ENCODE measurements at places on chromosomes 1 and 21.
A peak's percentile ranks its signal among the peaks of the same experiment; 100 is the strongest.

DNA sequence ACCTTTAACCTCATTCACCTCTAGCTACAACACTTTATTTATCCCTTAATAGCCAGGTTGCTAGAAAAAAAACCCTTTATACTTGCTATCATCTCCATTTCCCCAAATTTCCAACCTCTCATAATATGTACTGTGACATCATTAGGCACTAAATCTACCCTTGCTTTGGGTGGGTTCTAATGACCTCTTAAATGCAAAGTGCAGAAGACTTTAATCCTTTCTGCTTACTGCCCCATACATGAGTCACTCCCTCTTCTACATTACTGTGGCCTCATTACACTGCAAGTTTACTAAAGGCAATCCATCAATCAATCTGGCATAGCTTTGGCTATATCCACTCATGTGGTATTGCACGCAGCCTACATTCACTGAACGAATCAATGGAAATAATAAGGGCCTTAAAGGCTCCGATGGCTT is 353.3 kb downstream of the SMYD3 start:
- peak; percentile 87 for DNase-seq

- no peak for DNase-seq
Measured at GRCh38 chr1:205929496-205930194, 13.6 kb downstream of the SLC26A9 start.

DNA sequence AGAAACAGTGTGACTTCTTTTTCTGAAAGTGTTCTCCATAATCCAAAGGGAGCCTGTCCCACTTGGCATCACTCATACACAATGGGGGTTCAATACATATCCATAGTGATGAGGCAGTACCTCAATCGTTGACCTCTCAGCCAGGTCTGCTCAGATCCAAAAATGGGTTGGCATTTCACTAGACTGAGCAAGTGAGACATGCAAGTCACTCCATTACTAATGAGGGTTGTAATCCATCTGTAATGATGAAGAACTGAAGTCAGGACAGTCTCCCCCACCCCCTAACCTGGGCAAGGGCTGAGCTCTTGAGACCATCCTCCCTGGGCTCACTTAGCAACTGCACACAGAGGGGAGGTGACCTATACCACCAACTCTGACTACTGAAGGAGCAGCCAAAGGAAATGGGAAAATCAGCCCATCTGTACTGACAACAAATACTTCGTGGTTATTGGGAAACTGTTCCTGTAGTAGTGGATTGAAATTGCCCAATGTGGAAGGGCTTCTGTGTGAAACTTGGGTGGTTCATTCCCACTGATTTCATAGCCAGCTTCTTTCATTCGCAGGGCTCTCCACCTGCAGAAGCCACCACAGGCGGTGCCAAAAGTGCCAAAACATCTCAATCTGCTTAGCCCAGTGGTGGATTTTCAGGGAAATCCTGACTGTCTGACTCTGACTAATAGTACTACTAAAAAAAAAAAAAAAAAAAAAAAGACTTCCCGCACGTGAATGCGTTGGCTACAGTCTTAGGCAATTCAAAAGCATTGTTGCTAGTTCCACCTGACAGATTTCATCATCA is 5.0 kb downstream of the NGF start:
- peak; percentile 77 for DNase-seq

DNA sequence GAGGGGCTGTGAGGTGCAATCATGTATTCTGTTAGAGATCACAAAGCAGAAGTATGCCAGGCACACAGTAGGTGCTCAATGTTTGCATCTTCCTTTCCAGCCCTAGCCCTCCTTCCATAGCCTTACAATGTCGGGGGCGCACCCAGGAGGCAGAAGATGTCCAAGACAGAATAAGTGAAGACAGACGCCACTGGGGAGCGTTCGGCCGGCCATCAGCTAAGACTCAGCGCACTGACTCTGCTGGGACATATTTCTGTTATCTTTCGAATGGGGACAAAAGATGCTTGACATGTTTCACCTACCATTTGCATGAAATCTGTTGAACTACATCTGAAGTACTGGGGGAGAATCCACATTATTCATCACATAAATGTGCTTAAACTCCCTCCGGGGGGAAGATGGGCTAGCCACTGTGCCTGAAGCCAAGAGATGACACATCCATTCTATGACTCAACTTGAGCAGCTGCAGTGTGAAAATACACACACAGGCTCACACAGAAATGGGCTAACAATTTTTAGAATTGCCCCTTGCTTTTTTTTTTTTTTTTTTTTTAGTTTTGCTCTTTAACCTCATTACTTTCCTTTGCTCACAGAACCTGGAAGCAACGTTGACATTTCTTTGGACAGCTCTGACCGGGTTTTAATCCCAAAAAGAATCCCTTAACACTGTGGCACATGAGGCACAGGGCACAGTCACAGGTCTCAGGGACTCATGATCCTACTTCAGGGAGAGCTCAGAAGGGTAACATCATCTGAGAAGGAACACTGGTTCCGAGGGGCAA is 7.9 kb downstream of the TIAM1 start:
- peak; percentile 96 for DNase-seq

- DNase-seq, result no peak
Measured at GRCh38 chr1:186518822-186519381, 58.0 kb upstream of the PDC start.

- DNase-seq, result peak; percentile 21
Measured at GRCh38 chr1:185045814-185046492, 595 bp downstream of the RNF2 start.

GRCh38 chr1:87044840-87045239 is 130.4 kb downstream of the HS2ST1 start:
- no peak for DNase-seq

GRCh38 chr1:176557543-176558258 is 94.7 kb downstream of the PAPPA2 start:
- no peak for DNase-seq

DNA sequence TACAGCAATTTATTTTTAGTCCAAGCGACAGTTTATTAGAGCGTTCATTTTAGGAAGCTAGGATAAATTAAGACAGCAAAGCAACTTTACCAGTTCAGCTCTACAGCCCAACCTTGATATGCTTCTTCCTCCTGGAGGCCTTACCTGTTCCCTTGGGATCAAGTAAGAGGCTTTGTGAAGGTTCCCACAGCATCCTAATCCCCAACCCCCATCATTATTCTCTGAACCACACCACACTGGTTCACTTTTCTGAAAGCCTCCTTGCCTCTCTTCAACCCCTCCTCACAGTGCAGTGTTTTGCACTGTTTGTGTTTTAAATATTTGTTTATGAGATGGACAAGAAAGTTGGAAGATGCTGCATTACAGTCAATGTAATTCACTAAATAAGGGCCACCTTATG is 126.3 kb upstream of the CXADR start:
- DNase-seq, result no peak

DNA sequence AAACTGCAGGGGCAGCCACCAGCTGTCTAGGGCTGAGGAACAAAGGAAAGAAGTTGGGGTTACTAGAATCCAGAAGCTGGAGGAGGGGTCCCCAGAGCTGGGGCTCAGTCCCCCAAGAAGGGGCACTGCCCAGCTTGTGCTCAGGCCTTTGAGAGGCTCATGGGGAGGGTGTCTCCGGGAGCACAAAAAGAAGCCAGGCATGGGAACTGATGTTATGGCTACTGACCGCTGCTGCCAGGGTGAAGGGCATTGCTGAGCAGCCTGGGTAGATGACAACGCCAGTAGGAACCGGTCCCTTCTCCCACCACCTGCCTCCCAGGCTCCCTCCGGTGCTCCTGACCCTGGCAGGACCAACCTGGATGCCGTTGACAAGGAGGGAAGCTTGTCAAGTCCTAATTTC is 762.5 kb upstream of the TPTE start:
- DNase-seq, result no peak

DNA sequence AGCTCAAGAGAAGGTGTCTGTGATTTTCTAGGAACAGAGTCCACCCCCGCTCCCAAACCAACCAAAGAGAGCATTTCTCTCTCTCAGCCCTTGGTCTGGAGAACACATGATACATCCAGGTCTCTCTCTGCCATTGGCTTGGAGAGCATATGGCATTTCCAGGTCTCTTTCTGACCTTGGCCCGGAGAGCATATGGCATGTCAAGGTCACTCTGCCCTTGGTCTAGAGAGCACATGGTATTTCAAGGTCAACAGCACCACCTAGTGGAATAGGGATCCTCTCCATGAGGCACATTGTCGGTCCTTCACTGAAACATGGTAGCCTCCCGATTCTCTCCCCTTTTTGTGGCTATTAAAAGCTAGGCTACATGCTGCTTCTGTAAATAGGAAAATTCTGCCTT is 437.7 kb upstream of the OLFM3 start:
- no peak for DNase-seq

DNA sequence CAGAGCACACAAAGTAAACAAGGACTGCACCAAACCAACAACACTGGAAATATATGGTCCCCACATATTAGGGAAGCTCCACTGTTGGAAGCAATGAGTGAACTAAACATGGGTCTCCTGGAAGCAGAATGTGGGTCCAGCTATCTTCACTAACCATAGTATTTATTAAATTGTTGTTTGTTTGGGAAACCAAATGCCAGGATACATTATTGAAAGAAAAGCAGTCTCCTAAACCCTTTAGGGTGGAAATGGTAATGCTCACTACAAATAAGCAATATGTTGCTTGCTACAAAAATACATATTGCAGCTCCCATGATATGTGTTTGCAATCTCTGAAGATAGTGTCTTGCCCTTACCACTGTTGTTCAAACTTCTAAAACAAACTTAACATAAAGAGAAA is 2.2 kb downstream of the NEGR1 start:
- DNase-seq, result no peak

DNA sequence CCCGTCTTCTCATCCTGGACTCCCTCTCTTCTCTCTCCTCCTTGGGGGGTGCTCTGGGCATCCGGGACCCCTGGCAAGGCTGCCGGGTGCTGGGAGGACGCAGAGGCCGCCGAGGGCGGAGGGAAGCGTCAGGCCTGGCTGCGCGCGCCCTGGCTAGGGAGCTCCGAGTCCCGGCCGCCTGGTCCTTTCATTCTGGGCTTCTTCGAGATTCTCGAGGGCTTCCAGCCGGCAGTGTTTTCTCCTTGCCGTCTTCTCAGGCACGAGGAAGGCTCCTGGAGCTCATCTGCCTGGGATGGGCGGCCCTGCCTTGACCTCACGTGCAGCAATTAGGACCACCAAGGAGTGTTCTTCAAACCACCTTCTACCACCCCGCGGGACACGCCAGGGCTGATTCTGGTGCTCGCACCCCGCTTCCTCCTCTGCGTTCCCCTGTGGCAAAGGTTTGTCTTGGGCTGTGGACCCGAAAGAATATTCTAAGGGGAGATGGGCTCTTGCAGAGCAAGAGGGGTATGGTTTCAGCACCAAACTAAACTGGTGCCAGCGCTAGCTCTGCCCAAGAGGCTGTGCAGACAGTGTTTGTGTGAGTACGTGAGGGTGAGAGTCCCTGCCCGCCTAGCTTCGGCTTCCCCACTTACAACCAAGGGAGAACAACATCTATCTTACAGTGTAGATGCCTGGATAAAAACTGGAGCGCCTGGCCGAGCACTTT is 36.5 kb downstream of the PIK3CD start:
- no peak for DNase-seq

GRCh38 chr1:170885551-170885950 is 49.8 kb upstream of the MROH9 start:
- peak; percentile 5 for DNase-seq

- DNase-seq, result peak; percentile 48
Measured at GRCh38 chr1:218656301-218657037, 311.3 kb downstream of the TGFB2 start.

DNA sequence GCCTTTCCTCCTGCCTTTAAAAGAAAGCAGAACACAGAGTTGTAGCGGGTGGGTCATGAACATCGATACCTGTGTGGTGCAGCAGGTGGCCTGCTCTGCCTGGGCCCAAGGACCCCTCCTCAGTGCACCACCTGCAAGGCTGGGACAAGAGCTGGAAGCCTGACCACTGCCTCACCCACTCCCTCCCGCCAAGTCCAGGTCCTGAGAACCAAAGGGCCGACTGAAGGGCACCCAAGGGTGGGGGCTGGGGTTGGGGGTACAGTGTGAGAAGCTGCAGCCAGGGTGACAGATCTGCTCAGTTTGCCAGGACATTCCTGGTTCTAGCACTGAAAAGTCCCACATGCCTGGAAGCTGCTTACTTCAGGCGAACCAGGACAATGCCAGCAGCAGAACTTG is 36.1 kb downstream of the NTPCR start:
- no peak for DNase-seq

DNA sequence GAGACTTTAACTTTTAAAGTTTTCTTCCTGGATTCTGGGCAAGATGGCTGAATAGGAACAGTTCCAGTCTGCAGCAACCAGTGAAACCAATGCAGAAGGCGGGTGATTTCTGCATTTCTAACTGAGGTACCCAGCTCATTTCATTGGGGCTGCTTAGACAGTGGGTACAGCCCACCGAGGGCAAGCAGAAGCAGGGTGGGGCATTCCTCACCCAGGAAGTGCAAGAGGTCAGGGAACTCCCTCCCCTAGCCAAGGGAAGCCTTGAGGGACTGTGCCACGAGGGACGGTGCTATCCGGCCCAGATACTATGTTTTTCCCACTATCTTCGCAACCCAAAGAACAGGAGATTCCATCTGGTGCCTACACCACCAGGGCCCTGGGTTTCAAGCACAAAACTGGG is 121.0 kb downstream of the VAV3 start:
- DNase-seq, result no peak

- no peak for DNase-seq
Measured at GRCh38 chr1:236204656-236205055, 62.3 kb downstream of the GPR137B start.

DNA sequence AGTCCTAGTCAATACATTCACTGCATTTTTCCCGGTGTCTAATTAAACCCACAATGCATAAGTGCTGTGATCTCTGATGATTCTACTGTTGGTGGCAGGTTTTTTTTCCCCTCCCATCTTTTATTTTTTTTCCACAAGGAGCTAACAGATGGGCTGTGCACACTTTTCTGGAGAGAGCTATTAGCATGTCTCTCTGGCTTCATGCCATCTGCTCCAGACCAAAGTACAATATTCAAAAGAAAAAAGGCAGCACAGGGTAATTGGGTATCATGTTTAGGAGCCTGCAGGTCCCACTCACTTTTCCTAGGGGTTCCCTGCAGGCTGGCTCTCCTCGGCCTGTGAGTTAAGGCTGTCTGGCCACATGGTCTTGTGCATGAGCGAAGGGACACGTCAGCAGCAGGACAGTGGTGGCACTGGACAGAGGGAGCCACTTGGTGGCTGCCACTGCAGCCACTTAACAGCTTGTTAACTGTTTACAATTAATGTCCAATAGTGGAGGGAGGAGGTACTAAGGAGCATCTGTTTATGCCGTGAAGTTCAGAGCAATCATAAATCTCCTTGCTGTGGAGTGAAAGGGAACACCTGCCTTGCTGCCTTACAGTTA is 53.5 kb upstream of the C8B start:
- no peak for DNase-seq

GRCh38 chr1:161999301-162000052 is 24.2 kb downstream of the OLFML2B start:
- no peak for DNase-seq

All from astrocyte (in vitro differentiated cells and primary cell).